ENCODE measurements at places on chromosomes 5 and 9. TPM values are rescaled to one million over a fixed set of nuclear protein-coding genes. Genes with fewer than 3 reads are reported as not detected.

DNA sequence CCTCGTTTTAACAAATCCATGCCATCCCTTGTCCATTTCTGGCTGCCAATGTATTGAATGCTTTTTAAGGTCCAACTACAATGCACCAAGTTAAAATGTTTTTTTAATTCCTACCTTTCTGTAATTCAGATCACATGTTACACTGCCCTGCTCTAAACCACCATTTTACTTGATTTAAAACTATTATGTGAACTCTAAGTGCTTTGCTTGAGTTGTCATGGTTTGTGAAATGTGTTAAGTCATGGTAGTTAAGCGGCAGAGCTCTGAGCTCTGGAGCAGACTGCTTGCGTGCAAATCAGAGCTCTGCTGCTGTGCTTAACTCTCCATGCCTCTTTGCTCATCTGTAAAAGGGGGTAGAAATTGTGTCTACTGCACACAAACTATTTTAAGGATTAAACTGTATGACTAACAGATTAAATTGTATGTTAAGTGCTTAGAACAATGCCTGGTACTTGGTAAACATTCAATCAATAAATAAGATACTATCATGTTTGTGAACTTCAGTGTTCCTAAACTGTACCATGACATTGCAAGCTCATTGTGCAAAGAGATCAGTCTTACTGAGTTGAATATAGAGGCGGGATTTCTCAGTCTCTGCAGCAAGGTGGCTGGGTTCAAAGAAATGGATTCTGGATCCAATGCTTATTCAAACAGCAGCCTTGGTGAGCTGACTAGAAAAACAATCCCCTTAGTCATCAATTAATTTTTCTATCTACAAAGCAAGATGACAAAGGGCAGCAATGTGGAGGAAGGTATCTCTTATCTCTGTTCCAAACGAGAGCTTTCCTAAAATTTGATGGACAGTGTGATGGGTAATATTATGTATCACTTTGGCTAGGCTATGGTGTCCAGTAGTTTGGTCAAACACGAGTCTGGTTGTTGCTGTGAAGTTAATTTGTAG lies 16.1 kb upstream of the CMBL start:
- DNase-seq: no peak

- no peak for DNase-seq
Measured at GRCh38 chr5:152205804-152206203, 199.3 kb downstream of the NMUR2 start.

DNA sequence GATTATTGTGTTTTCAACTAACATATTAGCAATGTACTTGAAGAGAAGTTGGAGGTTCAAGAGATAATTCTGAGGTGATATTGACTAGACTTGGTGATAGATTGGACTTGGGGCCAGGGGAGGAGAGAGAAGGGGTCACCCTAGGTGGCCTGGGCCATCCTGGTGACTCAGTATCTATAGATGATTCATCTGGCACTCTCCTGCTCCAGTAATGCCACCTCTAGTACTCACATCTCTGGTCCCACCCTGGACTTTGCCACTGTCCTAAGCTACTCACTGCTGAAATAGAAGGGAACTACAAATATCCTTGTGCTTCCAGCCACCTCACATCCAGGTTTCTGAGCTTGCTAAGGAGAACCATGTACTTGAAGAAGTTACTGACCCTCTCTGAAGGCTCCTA lies 249.9 kb downstream of the ARRDC3 start:
- no peak for DNase-seq

HBEGF gene
- total RNA-seq: 9.7 TPM

- DNase-seq: no peak
Measured at GRCh38 chr9:114314256-114314867, 8.5 kb upstream of the ORM1 start.

DNA sequence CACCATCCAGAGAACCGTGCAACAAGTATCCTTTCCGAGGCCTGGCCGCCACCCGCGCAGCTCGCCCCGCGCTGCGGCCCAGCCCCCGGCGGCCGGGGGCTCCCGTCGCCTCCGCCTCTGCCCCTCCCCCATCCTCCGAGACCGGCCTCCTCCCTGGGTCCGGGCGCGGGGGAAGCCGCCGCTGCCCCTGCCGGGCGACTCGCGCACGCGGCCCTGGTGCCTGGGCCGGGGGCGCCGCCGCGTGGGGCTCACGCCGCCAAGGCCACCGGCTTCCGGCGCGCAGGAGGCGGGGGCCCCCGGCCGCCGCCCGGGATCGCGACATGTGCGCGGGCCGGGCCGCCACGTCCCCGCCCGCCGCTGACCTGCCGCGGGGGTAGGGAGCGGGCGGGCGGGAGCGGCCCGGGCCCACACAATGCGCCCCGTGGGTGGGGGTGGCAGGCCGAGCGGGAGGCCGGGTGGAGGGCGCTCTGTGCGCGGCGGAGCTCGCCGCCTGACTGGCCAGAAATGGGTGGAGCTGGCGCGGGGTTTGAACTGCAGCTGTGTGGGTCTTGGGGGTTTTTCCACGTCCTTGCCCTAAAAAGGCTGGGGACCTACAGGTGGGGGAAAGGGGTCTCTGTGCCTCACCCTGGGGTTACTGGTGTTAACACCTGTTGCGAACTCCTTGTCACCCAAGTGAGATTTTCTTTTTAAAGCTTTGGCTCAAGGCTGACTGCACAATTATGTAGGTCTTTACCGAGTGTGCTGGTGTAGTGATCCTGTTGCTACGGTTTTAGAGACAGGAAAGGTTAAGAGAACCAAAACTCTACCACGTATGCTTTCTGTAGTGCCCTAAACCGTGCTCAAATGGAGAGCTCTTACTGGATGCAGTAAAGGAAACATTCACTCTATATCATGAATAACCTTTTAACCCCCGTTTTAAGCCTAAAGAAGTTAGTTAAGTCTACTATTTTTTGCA lies 32.3 kb downstream of the TNPO1 start:
- DNase-seq: no peak

COMMD10 gene
- total RNA-seq: 74.7 TPM

DNA sequence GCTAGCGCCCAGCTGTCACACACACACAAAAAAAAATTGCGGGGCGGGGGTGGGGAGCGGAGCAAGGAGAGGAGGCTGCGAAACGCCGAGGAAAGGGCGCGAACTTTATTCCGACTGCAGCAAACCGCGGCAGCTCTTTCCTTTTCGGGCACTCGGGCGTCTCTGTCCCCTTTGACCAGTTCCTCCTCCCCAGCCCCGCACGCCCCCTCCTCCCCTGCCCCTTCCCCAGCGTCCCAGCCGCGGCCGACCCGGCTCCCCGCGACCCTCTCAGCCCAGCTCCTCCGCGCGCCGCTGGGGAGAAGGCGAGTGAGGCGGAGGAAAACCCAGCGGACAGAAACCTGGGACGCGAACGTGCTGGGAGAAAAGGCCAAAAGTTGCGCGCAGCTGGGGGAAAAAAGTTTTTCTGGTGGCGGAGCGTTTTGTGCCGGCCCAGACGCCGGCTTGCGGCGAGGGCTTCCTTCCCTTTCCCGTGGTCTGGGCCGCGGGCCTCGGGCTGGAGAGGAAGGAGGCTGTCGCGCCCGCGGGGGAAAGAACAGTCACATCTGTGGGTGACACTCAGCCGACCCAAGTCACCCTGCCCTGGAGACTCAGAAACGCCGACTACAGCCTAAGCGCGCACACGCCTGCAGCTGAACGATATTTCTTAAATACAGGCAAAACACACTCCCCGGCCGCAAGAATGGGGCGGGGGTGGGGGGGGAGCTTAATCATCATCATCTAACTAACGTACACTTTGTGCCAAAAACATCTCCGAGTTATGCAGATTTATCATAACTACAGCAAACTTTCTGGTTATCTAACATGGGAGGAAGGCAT lies 1.1 kb upstream of the BNC2 start:
- no peak for DNase-seq

GRCh38 chr5:81842795-81843398 lies 92.0 kb upstream of the SSBP2 start:
- no peak for DNase-seq

- DNase-seq: no peak
Measured at GRCh38 chr5:83312663-83313062, 158.9 kb upstream of the VCAN start.

DNA sequence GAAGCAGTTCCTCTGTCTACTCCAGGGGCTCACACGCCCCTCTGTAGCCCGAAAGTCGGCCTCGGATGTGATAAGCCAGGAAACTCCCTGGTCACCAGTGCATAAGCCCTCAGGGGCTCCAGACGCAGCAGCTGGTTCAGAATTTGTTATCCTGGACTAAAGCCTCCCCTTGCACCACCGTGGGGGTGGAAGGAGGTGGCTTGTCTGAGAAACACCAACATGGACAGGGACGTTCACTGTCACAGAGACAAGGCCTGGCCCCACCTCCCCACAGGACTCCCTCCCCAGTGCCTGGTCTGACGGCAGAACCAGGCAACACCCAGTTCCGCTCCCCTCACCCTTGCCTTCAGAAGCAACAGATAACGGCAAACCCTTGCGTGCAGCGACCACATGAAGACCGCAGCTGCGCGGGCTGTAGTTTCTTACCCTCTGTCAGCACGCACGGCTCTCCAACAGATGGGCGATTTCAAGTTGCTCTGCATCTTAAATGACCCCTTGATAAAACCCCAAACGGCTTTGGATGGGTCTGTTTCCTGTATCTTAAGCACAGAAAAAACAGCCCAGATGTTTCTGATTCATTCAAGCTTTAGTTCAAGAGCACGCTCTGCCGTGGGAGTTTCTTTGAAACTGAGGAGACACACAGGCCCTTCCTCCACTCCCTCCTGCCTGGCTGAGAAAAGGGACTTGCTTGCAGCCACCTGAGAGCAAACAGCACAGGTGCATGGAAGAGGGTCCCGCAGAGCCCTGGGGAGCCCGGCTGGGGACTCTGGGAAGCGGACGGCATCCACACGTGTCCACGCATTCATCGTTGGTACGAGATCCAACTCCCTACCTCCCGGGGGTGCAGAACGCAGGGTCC lies 44.7 kb upstream of the NKD2 start:
- DNase-seq: peak; percentile 73

DNA sequence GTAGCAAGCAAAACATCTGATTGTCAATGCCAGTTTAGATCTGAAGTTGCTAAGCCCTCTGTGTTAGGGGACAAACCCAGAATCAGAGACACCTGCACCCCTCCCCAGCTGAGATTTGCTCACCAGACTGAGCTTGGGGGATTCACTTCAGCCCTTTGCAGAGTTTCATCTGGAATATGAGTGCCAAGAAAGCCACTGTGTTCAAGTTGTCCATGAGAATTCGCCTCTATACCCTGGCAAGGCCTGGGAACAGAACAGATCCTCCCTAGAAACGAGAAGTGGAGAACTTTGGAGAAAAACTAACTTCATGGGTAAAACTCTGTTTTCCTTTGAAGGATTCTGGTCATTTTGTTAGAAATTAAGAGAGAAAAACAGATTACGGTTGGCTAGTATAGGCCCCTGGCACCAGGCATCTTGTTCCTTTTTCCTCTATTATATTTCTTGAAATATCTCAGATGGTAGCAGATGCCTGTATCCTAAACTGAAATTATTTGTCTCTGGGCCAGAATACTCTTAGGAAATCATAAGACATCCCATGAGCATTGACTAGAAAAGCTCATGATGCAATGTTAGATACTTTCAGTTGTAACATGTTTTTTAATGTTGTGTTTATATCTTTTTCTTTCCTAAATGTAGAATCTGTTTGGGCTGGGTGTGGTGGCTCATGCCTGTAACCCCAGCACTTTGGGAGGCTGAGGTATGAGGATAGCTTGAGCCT lies 64.4 kb downstream of the SNX18 start:
- no peak for DNase-seq

DNA sequence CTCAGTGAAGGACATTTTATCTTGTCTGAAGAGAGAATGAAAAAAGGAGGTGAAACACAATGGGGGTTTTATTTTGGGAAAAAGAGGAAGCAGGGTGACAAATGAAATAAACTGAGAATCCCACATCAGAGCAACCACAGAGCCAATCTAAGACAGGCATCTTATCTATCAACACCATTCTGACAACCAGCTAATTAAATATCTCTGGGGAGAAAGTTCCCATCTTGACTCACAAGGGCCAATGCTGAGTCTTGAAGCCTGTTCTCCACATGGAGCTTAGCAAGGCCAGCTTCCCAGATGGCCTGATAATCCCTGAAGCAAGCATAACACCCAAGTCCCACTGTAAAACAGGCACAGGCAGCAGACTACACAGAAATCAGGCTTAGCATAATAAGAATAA lies 30.4 kb downstream of the DPYSL3 start:
- DNase-seq: no peak

Data from urinary bladder (tissue), 4 donors.